ENCODE measurements at places on chromosomes 1 and 21.
A peak's percentile ranks its signal among the peaks of the same experiment; 100 is the strongest.

DNA sequence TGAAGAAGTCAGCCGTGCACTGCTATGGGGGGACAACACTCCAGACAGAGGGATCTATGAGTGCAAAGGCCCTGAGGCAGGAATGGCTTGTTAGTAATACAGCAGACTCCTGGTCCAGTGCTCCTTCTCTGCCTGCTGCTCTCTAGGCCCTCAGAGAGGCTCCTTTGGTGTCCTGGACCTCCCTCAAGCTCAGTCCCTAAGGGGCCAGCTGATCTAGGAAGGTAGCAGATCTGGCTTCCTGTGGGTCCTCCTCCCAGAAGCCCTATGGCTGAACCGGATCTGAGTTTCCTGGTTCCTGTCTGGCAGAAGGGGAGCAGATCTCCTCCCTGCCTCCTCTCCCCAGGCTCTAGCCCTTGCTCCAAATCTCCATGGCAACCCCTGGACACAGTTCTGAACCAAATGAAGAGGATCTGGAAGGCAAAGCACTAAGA, at the start of gene LDLRAD2:
Gene LDLRAD2 (plus strand): TSS at position 391 of the 431 bp plus-strand sequence. CDS start 187 bp downstream, outside the sequence.
- DNase-seq, result no peak

GRCh38 chr1:236774926-236775325, 20.2 kb upstream of the MTR start:
- no peak for DNase-seq

DNA sequence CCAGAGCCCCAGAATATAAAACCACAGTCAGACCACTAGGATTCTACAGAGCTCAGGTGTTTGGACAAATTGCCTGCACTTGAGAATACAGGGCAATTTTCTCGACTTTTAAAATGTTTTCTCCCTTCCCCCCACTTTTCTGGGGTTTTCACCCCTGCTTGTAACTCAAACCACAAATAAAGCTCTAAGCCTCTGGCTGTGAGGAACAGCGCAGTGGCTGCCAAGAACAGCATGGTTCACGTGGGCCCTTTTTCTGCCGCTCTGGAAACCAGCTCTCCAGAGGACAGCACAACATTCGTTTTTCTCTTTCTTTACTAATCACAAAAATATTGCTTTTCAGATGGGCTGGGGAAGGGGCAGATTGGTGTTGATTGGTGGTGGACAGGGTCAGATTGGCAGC, 102.2 kb upstream of the JUN start:
- DNase-seq, result peak; percentile 21

GRCh38 chr1:85629532-85629920, 49.0 kb downstream of the CCN1 start:
- DNase-seq, result no peak

DNA sequence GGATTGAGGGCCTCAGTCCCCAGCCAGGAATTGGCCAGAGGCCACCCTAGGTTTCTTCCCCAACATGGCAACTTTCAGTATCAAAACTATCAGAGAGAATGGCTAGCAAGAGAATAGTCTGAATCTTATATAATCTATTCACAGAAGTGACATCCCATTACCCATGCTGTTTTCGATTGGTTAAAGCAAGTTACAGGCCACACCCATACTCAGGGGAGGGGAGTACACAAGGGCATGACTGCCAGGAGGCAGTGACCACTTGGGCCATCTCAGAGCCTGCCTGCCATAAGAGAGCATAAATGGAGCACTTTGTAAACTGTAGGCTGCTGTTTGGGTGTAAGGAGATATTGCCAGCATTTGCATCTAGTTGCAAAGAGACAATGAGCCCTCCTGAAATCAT, 65.4 kb downstream of the FAM163A start:
- no peak for DNase-seq

GRCh38 chr1:65001231-65001792, 35.0 kb upstream of the JAK1 start:
- DNase-seq, result no peak

DNA sequence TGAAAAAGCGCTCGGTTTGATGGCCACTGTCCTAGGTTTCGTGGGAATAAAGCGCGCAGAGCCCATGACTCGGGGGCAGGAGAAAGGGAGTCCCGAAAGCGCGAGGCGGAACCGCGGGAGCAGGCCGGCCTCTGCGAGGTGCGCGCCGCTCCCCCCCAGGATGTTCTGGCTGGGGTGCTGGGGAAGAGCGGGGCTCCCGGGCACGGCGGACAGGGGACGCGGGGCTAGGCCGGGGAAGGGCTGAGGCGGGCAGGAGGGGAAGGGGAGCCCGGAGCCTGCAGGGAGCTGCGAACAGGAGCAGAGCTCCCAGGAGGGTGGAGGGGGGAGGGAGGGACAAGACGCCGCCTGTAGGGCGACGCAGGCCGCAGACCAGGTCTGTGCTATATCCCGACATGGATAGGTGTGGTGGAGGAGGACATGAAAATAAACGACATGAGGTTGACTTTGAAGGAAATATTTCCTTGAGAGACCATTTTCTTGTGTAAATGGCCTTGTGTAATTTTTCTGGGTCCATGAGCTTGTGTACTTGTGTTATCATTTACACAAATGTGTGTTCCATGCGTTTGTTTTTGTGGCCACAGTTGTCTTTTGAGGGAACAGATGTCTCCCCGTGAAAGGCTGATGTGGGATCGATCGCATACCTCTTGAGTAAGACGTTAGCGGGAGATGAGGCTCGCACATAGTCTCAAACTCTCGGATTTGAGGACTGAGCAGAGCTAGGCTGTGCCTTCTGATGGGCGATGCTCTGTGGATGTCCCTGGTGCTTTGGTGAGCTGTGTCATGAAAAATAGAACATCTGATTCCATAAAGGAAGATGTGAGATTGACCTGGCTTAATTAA, 1.3 kb downstream of the PCNT start:
- no peak for DNase-seq

GRCh38 chr1:54377040-54377691, 29.0 kb downstream of the SSBP3 start:
- DNase-seq, result no peak

- no peak for DNase-seq
Measured at GRCh38 chr1:173005196-173005864, 45.4 kb downstream of the TNFSF18 start.

DNA sequence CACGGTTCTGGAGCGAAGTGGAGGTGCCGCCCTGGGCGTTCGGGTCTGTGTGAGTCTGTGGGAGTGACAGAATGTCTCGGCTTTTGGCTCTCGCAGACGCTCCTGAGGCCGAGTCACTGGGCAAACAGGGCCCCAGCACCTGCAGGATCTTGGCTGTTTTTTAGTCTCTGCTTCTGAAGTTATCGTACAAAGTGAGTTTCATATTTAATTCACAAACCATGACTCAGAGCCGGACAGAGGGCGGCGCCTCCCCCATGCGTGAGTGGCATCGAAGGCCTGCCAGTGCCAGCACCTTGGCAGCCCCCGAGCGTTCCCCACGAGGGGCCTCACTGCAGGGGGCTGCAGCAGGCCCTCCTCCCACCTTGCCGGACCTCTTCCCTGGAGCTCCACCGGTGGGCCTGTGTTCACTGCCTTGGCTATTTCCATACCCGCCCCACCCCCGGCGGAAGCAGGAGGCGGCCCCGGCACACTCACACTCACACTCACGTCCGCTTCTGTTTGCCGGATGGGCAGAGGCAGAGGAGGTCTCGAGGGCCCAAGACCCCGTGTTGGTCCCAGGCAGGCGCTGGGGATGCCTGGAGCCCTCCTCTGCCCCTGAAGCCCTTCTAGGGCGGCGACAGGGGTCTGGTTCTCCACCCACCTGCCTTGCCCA, 56.3 kb downstream of the MORN1 start:
- DNase-seq, result no peak

GRCh38 chr1:230191855-230192254, 124.8 kb downstream of the GALNT2 start:
- DNase-seq, result no peak

GRCh38 chr1:187078321-187078720, 249.6 kb downstream of the PLA2G4A start:
- no peak for DNase-seq

GRCh38 chr1:204225841-204226735, 12.3 kb upstream of the GOLT1A start:
- no peak for DNase-seq
